KBM-7 (cell line): ENCODE measurements at places on chromosomes 4 and X.

- no peak for DNase-seq
Observed at GRCh38 chr4:78689700-78690323, 86.3 kb upstream of the BMP2K start.

- peak; percentile 87 for DNase-seq
Observed at GRCh38 chr4:155667568-155668511, 1.2 kb downstream of the GUCY1A1 start.

- DNase-seq, result no peak
Observed at GRCh38 chrX:20309806-20310205, 43.1 kb upstream of the RPS6KA3 start.

DNA sequence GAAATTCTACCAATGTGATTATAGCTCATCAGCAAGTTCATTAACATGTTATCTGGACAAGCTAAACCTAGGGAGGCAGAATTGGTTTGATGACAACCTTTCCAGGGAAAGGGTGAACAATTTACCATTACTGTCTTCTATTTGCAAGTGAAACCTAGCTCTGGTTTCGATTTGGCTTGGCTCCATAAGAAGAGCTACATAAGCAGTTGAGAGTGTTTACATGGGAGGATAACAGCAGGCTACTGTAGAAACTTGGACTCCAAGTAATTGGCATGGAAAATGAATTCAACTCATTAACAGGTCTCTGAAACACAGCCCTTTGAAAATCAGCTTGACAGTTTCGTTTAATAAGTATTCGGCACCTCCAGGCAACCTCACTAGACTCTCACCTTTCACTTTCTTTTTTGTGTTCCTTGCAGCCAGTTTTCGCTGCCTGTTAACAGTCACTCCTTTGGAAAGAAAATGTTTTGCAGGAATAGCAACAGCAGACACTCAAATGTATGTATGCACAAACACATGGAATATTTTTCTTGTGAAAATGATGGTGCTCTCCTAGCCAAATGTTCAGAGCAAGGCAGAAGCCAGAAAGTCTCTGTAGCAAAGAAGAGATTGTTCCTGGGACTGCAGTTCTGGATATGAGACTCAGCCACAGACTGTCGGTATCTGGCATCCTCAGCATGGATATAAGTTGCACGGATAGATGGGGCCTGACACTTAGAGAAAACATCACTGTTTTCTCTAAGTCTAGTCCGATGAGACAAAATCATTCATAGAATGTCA, 27.5 kb downstream of the POU3F4 start:
- DNase-seq, result no peak

DNA sequence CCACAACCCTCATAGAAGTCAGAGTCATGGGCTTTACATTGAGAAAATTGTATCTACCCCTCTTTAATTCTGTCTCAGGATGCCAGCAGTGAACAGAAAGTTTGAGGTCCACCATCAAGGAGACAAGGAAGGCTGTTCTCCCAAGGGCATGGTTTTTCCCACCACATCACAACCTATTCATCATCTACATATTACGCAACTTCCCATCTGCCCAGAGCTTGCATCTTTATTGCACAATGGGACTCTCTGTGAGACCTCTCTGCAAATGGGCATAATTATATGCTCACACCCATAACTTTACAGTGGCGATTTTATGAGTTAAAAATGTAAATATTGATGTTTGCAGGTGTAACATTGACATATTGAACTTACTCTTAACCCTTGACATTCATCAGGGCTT, 38.9 kb downstream of the PAGE2 start:
- DNase-seq, result peak; percentile 24

DNA sequence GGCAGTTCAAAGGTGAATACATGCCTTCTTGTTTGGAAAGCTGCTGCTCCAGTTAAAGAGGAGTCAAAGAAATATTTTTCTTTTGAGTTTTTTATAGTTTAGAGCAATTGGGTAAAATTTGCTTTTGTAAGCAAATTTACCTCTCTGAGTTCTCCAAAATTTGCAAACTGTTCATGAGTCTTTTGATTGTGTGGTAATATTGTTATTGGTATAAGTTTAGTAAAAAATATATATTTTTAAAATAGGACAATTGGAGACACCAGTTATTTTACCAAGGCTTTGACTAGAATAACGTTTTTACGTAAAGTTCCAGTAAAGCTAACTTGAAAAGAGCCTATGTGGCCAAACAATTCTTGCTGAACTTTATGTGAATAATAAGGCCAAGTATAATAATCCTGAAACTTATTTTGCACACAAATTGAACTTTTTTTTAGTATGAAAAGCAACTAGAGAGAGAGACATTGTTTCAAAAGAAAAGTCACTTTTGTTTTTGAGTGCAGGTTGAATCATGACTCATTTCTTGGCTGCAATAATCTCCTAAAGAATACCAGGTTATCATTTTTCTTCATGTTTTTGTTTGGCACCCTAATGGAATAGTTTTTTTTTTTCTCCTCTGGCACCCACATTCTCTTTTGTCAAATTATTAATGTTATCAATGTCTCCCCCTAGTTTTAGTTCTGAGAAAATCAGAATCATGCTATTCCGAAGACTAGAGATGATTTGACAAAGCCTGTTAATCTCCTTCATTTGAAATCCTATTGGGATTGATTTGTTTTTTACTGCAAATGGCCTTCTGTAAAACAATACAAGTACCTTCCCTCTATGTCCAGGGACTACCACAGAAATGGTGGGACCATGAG, 57.1 kb downstream of the UGT2B10 start:
- DNase-seq, result no peak

DNA sequence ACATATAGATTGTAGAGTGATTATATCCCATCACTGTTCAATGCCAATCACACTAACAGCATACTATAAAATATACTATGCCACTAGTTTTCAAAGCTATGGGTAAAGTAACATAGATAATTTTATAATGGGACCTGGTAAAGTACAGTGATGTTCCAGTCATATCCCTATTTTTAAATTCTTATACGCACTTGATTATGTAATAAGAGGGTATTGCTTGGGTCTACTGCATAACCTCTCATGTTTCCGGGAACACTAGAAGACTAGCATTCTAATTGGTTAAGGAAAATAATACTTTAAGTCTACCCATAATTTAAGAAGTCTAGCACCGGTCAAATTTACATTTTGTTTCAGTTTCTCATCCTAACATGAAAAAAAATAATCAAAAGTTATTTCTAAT, 275.1 kb downstream of the CHIC1 start:
- no peak for DNase-seq

GRCh38 chr4:165209796-165210195, 2.4 kb downstream of the KLHL2 start:
- DNase-seq, result no peak

GRCh38 chrX:56783450-56783831, 54.4 kb downstream of the NBDY start:
- no peak for DNase-seq

DNA sequence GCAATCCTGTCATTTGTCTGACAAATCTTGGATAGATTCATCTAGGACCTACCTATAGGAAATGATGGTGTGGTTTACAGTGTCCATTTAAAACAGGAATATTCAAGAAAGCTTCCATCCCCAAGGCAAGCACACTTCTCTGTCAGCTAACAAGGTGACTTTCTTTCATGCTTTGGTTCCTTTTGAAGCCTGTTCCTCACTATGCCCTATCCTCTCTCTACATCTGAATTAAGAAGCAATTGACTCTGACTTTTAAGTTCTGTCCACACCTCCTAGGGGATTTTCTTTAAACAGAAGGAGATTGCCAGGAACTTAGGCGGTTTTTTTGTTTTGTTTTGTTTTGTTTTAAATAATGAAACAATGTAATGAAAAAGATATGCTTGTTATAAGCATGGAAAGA, 1181.4 kb upstream of the TENM3 start:
- DNase-seq, result no peak

GRCh38 chrX:53547668-53548067, 113.5 kb upstream of the HSD17B10 start:
- no peak for DNase-seq

GRCh38 chrX:3166670-3167455, 125.6 kb downstream of the ARSF start:
- no peak for DNase-seq

- DNase-seq, result no peak
Observed at GRCh38 chr4:123672987-123673386, 276.4 kb downstream of the SPRY1 start.

- no peak for DNase-seq
Observed at GRCh38 chr4:181150191-181150590, 1093.0 kb upstream of the TENM3 start.

DNA sequence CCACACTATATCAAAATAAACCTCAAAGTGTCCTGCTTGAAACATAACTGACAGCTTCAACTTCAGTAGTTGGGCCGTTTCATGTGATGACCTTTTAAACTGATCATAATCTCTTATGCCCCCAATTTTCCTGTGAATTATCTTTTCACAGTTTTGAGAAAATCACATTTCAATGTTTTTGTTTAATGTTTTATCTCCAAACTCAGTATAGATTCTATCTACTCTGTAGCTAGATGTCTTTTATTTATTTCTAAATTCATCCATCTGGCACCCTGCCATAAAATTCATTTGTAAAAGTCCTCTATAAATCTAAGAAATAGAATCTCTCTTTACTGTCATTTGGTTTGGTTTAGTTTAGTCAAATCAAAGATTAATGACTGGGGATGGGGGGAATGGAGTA, 557.3 kb downstream of the ANKRD50 start:
- no peak for DNase-seq

DNA sequence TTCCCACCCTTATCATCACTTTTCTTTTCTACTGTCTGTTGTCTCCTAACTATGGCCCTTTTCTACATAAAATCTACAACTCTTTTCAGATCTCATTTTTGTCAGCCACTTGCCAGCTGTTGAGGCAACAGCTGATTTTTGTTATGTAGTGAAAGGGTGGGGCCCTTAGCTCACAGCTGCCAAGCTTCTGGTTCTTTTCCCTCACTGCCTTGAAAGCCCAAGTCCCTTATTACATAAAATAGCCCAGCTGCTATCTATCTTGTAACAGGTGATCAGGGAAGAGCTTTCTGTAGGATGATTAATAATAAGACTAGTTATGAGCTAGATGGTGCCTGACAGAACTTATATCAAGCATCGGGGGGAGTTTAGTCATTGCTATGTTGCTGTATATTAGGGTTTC, 45.9 kb downstream of the ADGRL3 start:
- DNase-seq, result no peak

DNA sequence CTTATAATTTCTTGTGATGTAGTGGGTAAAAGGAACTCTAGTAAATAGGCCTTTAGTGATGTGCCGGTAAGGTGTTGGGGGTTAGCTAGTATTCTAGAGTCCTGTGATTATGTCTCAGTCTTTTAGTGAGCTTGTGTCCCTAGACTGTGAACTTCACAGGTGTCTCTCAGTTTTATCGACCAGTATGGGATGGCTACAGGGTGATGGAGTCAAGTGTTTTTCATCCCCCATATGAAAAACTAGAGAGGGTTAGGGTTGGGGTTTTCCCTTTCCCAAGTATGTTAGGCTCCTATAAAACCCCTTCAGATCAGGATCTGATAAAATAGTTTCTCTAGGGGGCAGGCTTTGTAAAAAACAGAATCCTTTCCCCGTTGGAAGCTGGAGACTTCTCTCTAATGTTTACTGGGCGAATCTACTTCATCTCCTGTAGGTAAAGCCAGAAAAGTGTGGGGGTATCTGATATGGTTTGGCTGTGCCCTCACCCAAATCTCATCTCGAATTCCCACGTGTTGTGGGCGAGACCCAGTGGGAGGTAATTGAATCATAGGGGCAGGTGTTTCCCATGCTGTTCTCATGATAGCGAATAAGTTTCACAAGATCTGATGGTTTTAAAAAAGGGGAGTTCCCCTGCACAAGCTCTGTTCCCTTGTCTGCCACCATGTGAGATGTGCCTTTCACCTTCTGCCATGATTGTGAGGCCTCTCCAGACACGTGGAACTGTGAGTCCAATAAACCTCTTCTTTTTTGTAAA, 120.8 kb downstream of the DTHD1 start:
- no peak for DNase-seq

DNA sequence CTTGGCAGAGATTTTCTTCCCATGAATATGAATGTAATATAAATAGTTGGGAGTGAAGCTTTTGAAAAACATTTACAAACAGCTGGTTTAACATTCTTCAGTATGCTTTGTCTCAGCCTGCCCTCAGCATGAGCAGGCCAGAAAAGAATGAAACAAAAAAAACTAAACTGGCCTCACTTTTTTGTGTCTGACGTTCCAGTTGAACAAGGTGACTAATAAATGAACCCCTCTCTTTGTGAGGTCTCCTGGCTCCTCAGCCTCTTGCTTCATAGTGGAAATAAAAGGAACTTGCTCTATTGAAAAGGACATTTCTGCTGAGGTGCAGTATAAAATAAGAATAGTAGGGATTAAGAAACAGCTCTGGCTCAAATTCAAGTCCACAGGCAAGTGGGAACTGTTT, 9.4 kb downstream of the CHST7 start:
- no peak for DNase-seq
